ENCODE measurements at places on chromosomes 7 and 10.

DNA sequence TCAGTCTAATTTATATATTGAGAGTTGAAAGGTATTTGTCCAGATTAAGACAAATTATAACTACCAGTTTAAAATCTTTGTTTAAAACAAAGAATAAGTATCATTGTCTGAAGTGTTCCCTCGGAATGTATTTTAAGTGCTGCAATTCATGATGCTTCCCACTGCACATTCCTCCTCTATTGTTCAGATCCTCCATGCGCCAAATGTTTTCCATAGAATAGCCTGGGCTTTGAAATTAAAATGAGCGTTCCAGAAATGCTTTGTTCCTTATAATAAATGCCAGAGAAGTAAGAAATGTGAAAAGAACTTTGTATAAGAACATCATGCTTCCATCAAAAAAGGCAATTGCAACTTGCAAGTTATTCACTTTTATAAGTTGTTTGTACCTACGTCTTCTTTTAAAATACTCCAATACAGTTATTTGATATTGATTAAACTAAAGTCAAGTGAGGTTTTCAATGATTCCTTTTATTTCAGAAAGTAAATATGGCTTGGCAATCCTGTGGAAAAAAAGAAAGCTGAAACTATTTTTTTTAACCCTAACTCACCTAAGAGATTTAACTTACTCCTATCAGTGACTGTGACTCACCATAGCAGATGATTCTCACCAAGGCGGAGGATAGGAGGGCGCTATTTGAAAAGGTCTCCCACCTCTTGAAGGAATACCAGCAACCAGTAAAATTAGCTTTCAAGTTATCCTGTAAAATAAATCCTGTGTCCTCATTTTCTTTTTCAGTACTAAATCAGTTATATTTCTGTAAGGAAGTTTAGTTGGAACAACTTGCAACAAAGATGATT, 85.8 kb downstream of the CTNNA3 start:
- no peak for DNase-seq

DNA sequence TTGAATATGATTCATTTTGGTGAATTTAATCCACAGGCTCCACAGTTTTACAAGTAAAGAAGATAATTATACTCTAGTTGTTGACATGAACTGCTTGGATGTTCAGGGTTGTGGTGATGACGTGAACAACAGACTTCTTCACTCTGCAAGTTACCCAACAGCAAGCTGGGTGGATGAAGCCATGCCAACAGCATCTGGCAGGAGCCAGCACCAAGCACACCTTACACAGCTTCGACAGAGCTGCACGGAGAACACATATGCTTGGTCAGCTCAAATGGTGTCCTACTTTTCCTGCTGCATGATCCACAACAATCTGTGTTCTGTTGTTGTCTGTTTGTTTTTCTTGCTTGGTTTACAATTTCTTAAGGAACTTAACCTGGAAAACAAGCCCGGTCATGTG, 9.8 kb downstream of the NOD1 start:
- DNase-seq = no peak

DNA sequence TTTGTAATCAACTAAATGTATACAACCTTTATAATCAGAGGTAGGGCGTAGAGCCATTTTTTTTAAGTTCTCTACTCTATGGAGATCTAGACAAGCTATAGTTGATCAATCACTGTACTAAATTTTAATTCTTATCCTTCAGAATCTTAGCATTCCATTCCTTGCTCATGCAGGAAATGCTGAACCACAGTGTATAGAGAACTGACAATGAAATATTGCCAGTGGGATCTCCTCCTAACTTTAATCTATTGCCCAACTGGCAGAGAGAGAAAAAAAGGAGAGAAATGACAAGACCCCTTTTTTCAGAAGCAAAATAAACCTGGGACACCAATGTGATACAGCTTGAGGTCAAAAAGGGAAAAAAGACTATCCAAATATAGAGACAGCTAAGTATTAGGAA, 26.4 kb upstream of the PPP3CB start:
- DNase-seq = no peak

- no peak for DNase-seq
Measured at GRCh38 chr10:56632537-56632936, 271.5 kb upstream of the ZWINT start.

- DNase-seq = no peak
Measured at GRCh38 chr10:35993591-35994515, 351.8 kb upstream of the FZD8 start.

DNA sequence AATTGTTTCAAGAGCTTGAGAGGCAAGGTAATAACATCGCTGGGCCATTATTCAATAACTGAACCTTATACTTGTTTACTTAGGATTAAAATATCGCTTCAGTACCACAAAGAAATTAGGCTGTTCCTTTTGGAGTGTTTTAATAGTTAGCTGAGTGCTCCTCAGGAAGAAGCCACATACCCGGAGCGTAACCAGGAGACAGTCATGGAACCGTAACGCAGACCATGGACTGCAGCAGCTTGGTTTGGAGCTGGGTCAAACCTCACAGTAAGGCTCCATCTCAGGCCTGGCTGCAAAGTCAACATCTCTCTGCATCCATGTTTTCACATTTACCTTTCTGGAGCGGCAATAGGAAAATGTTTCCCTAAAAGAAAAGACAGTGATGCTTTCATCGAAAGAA, 599.0 kb downstream of the TNS3 start:
- no peak for DNase-seq

DNA sequence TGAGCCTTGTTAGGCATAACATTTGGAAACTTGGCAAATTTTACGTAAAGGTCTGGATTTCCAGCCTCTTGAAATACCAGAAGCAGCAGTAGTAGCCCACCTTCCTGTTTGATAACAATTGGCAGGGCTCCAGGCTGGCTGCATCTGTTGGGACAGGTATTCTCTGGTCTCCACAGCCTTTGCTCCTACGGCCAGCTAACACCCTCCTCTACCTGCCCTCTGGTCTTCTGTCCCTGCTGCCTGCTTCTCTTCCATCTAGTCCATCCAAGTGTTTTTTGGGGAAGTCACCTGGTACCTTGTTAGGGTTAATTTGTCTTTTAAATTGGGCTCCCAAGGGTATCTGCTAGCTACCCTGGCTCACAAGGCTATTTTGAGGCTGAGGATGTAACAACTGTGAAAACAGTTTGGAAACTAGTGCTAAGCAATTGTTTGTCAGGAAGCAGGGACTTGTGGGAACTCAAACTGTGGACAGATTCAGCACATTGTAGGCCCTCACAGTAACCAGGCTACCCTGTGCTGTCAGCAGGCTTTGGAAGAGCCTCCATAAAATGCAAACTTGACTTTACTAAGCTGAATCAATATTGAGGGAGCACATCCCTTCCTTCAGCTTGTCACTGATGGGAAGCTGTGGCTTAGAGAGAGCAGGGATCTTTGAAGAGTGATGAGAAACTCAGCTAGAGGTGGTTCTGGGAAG, 8.5 kb downstream of the RPS24 start:
- peak; percentile 30 for DNase-seq

GRCh38 chr7:82173400-82174021, 270.1 kb downstream of the CACNA2D1 start:
- no peak for DNase-seq

- peak; percentile 61 for DNase-seq
Measured at GRCh38 chr10:11757454-11757820, 15.3 kb downstream of the ECHDC3 start.

DNA sequence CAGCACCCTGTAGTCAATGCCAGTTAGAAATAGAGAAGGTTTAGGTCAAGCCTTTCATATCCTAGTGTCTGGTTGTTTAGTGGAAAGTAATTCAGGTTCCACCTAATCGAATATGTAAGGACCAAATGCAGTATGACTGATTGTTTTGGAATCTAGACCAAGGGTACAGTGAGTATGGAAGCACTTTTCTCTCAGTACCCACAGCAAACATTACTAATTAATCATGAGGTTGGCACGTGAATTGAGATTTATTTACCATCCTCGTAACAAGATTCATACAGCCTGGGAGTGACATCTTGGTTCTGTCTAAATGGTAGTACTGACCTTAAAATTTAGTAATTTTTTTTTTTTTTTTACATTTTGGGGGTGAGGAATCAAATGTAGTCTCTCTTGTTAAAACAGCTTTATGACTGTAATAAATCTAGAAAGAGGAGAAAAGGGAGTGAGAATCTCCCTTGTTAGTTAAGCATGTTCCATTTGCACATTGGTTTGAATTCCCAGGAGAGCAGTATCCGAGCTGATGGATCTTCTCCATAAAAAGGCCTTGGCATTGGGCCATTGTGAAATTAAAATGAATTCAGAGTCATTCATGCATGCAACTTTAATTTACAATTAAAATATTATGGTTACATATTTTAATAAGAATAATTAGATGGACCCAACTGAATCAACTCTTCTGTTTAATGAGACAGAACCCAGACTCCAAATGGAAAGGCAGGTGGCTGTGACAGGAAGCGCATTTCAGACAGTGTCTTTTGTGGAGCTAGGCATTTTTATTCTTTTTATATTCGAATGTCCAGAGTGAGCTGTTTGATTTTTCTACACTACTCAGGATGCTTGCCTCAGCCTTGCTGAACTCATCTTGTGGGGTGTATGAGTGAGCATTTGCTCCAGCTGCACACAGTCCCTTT, 57.6 kb downstream of the SNX10 start:
- no peak for DNase-seq

GRCh38 chr7:80847895-80848294, 71.0 kb downstream of the SEMA3C start:
- no peak for DNase-seq

DNA sequence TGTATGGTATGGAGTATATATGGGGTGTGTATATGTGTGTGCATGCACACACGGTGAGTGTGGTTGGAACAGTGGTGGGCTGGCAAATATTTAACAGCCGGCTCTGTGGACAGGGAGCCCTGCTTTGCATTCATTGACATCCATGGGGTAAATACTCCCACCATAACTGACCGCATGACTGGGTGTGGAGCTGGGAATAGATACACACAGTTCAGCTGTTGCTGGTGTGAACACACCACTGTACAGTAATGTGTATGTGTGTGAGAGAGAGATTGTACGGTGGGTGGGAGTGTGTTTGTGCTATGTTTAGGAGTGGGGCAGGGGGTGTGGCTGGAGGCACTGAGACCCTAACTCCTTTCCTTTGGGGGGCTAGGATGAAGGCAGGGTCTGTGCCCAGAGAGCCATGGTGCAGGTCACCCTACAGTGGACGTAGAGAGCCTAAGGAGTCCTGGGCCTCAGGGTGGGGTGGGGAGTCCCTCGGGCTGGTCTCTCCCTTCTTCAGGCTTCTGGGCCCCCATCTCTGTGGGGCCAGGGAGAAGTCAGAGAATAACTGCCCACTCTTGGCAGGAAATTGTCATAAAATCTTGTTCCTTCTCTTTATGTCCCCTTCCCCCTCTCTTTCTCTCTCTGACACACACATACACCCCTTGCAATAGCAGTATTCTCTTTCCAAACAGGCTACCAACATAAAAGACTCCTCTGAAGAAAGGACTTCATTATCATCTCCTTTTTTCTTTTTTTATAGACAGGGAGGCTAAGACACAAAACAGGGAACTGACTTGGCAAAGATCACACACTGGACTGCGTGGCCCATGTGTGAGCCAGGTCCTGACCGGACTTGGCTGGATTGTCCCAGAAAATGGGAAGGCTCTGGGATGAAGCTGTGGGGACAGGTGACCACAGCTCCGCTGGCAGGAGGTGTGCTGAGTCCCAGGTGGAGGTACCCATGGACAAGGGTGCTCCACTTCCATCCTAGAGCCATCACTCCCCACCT, 3.2 kb downstream of the SFRP5 start:
- no peak for DNase-seq

- no peak for DNase-seq
Measured at GRCh38 chr10:131872827-131873375, 27.9 kb upstream of the PPP2R2D start.

GRCh38 chr7:131095346-131095745, 232.3 kb upstream of the MKLN1 start:
- DNase-seq = no peak

GRCh38 chr7:21417647-21418046, 10.2 kb upstream of the SP4 start:
- no peak for DNase-seq

- DNase-seq = no peak
Measured at GRCh38 chr10:113709221-113709838, 29.6 kb downstream of the CASP7 start.

DNA sequence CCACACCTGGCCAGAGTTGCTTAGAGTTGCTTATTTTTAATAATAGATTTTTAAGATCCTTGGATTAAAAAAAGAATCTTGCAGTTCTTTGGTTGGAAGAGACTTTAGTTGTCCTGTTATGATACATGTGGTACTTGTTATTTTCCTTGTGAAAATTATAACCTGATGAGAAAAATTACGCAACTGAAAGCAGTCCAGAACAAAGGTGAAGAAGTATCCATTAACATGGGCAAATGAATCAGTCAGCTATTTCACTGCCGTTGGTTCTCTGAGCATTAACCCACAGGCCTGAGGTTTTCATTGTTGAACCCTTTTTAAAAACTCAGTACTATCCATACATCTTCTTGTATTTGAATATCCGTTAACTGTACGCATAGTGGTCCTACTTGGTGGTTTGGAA, 68.2 kb downstream of the GALNT11 start:
- no peak for DNase-seq

- DNase-seq = no peak
Measured at GRCh38 chr10:86652361-86653202, 1.8 kb upstream of the OPN4 start.

DNA sequence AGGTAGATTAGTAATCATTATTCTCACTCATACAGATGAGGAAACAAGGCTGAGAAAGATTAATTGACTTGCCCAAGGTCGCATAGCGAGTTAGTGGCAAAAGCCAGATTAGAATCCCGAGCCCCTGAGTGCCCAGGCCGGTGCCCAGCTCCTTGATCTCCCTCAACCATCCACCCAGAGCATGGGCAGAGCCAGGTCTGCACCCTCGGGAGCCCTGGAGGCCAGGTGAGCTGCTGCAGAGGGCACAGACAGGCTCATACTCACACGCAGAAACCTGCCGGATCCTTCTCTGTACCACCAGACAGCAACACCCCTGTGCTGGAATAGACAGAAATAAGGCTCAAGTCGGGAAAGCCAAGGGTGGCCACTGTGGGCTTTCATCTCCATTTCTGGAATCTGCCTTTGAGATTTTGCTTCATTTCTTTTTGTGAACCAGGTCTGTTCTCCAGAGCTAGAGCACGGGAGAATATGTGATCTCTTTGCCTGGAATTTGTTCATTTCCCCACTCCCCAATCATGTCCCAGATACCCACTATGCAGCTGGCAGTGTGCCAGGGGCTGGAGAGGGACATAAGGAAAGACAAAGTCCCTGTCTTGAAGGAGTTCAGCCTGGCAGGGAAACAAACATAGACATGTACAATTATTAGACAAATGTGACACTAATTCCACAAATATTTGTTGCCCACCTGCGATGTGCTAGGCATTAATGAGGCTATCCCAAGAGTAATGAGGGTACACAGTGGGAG, 5.5 kb downstream of the AFAP1L2 start:
- DNase-seq = no peak

- DNase-seq = peak; percentile 43
Measured at GRCh38 chr7:101746314-101746713, 71.1 kb upstream of the CUX1 start.

- peak; percentile 64 for DNase-seq
Measured at GRCh38 chr7:15015545-15016314, 113.2 kb upstream of the DGKB start.

All from GM12865 (cell line).